Left renal pelvis (tissue), 4 donors: ENCODE measurements at places on chromosomes 16 and 17.

DNA sequence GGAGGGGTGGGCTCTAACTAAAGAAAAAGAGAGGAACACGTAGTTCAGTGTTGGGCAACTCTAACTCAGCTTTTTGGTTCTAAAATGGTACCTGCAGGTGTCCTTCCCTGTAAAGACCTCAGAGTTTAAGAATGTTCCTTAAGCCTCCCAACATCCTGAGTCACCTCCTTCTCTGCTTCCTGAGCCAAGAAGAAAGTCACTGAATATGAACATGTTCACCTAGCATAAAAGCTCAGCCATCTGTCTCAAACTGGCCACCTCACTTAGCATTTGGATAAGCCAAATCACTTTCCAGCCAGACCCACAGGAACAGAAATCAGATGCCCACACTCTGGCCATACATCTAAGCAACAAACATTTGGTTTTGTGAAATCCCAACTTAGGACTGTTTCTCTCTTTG lies 3.7 kb downstream of the TMEM98 start:
- DNase-seq = no peak

DNA sequence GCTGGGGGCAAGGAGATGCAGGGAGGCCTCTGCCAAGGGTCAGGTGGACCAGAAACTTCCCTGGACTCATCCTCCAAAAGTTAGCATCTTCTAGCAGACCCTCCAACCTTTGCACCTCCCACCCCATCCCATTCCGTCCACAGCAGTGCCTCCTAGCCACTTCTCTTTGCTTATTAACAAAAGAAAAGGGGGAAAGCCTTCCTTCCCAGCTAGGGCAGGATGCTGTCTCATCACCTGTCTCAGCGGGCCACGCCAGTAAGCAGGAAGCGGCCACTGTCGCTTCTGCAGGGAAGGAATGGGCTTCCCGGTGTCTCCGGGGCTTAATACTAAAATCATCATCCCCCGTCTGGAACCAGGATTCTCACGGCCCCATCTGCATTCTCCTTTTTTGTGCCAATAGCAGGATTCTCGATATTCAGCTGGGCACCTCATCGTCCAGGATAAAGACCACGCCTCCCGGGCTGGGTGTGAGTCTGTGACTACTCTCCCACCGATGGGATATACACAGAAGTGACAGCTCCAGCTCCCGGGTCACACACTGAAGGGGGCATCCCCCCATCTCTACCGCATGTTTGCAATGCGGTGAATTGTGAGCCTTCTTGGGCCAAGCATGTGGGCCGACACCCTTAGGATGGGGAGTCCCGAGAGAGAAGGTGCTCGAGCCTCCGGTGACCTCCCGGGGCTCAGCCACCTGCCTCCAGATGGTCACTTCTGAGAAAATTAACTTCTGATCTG lies 15.5 kb upstream of the RBFOX3 start:
- DNase-seq = no peak

GRCh38 chr17:75271955-75272847 lies 1.2 kb upstream of the MIF4GD start:
- DNase-seq = no peak

DNA sequence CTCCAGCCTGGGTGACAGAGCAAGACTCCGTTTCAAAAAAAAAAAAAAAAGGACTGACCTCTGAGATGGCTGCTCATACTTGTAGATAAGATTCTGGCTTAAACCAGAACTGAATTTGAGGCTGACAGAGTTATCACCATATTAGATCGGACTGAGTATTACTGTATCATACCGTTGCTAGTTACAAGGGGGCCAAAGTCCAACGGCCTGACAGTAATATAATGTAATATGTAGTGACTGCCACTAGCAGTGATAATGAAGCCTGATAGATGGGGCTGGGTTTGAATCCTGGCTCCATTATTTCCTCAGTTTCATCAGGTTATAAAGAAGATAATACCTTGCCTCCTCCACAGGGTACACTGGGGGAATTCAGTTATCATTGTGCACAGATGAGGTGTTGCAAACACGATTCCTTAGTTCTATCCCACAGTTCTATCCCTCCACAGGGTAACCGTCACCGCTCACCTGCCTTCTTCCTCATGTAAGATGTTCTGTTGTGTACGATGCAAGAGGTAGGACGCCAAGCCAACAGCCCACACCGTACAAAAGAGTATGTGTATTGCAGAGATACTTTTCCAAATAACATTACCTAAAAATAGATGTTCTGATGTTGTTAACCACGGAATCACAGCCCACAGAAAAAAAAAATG lies 5.2 kb downstream of the TMEM220 start:
- DNase-seq = no peak

GRCh38 chr16:17129971-17130370 lies 340.8 kb downstream of the XYLT1 start:
- no peak for DNase-seq
